ENCODE measurements at places on chromosomes 1 and 21.
A peak's percentile ranks its signal among the peaks of the same experiment; 100 is the strongest.

DNA sequence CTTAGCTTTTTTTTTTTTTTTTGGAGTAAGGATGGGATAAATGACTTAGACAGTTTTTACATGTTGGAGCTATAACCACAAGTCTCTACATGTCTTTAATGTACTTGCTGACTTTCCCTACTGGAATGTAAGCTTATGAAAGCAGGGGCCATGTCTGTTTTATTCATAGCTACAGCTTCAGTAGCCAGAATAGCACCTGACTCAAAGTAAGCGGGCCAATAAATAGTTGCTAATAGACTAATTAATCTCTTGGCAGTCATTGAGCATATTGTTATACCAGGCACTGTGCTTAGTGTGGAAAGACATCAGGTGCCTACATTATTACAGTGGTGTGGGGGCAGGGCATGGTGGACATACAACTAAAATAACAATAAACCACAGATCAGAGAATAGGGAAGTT, 84.4 kb upstream of the HOOK1 start:
- no peak for DNase-seq

GRCh38 chr1:81430955-81431623, 369.6 kb upstream of the ADGRL2 start:
- no peak for DNase-seq

DNA sequence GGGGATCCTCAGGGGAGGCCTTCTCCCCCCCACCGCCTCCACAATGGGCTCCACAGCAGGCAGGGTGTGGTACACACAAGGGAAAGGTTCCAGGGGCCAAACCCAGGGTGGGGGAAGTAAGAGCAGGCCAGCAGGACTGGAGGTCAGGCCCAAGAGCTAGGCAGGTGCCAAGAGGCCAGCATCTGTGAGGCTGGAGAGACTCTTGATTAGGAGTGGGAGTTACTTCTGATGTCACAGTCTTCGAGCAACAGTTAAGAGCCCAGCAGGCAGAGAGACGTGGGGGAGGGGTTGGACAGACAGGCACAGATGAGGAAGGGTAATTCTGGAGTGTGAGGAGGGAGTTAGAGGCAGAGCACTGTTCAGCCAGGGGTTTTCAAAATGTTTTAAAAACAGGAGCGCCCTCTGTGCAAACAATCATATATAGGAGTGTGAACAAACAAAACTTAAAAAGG, 55.8 kb downstream of the SLC9A1 start:
- no peak for DNase-seq

- DNase-seq: no peak
Observed at GRCh38 chr1:2019172-2019543, at the start of gene GABRD. TSS of gene GABRD (plus strand) at chr1:2019345. CDS start at chr1:2019424, 79 bp downstream.

DNA sequence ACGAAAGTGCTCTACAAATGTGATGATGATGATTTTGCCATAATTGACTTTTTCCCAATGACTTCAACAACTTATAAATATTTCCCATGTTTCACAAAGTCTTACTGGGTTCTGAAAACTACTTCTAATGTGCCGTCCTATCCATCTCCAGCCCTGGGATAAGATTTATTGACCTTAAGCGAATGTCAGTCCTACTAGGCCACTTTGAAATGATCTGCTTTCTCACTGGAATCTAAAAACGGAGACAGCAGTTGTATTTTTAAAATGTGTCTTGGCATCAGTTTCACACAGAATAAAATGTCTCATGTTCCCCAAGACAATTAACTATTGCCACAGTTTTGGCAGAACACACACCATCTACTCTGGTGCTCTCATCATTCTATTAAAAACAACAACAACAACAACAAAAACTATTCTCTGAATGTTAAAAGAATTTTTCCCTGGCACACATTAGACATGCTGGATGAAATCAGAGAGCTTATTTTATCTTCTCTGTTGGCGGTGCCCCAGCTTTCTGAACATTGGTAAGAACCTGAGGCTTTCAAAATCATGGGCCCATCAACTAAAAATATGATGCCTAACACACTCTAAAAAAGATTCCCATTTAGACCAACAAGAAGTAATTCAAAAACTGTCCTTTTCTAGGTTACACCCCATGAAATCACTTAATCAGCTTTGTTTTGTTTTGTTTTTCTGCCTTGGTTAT, 23.1 kb upstream of the DNASE2B start:
- no peak for DNase-seq

DNA sequence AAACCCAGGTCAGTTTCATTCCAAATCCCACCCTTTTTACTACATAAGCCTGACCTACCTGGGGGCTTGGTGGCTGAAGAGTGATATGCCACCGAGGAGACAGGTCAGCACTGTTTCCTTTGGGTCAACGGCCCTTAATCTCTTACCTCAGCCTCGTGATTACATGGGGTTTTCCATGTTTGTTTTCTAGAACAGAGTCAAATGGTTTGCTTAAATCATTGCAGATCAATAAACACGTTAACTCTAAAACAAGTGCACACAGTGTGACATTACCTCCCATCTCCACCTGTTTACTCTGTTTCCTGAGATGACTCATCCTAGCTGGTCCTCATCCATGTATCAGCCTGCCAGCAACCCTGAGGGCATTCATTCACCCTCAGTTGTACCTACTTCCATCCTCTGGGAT, 40.8 kb upstream of the TP53BP2 start:
- no peak for DNase-seq

- peak; percentile 3 for DNase-seq
Observed at GRCh38 chr1:170200161-170200560, 54.4 kb downstream of the NTMT2 start.

- DNase-seq: no peak
Observed at GRCh38 chr1:15616373-15617172, 685 bp upstream of the DDI2 start.

- DNase-seq: no peak
Observed at GRCh38 chr1:116569776-116570357, 959 bp downstream of the CD58 start.

DNA sequence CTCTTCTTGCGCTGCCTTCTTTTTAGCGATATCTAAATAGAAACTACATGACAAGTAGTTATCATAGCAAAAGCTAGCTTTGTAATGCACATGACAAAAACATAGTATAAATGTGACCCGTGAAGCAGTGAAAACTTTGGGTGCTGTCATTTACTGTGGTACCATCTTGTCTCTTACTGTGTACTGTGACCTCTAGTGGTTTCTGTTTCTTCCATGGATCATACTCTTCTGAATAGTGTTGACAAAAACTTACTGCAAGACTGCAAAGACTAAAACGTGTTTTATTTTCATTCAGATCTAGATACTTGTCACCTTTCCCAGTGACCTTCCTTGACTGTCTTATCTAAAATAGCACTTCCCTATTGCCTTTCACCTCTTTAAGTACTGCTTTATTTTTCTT, 6.1 kb downstream of the RLF start:
- no peak for DNase-seq

GRCh38 chr1:65691972-65692371, 100.7 kb upstream of the PDE4B start:
- no peak for DNase-seq

- DNase-seq: peak; percentile 74
Observed at GRCh38 chr1:183593356-183593755, 3.1 kb upstream of the NCF2 start.
